Choroid plexus epithelial cell (primary cell): ENCODE measurements at places on chromosomes 16 and 17.

GRCh38 chr17:39080421-39081078 is 70.9 kb downstream of the PLXDC1 start:
- peak; percentile 45 for DNase-seq

GRCh38 chr17:18951941-18952842 is at the start of gene SLC5A10:
Gene SLC5A10 (plus strand): TSS chr17:18952165. CDS start chr17:18952206, 41 bp downstream.
- no peak for DNase-seq

GRCh38 chr17:73278465-73279453 is 17.1 kb upstream of the CPSF4L start:
- no peak for DNase-seq

GRCh38 chr16:11780991-11781680 is 15.9 kb downstream of the ZC3H7A start:
- DNase-seq, result no peak

DNA sequence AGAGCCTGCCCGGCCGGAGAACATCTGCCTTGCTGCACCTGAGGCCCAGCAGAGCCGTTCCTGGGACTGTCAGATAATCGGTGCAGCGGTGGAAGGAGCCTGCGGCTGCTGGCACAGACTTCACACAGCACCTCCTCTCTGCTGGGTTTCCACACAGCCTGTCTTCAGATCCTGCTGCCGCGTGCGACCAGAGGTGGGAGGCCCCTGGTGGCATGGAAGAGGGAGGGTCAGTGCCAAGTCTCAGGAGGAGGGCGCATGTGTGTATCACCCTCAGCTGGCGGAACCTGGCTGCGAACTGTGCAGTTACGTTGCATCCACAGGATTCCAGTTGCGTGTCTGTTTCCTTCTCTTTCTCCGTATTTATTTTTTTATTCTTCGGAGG is 3.3 kb downstream of the CDK5R1 start:
- no peak for DNase-seq

DNA sequence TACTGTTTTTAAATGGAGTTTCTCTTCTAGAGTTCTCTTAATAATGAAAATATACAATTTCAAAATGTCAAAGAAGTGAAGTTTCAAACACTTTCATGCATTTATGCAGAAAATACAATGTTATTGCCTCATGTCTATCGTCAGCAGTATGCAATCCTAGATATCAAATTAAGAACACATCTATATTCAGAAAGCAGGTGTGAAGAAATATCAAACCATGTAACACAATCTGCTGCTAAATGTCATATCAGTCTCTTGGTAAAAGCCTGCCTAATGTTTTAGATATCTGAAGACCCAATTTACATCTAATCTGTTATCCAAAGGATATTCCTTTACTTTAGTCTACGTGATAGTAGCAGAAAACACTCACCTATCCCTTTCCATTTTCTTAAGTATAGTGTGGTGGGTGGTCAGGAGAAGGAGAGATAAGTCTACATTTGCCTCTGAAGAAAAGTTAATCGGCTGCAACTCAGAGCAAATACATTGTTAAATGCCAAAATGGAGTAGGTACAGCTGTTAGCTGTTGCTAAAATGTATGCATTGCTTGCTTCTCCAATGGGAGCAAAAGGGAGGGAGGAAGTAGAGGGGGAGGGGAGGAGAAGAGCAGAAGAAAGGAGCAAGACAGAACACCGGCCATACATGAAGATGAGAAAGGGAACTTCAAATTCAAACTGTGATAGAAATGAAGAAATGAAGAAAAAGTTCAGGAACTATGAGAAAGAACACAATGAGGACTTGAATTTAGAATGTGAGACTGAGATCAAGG is 64.9 kb downstream of the ITFG1 start:
- DNase-seq, result no peak

- DNase-seq, result no peak
Measured at GRCh38 chr17:72970797-72971196, 121.7 kb downstream of the SLC39A11 start.

- DNase-seq, result peak; percentile 50
Measured at GRCh38 chr16:55500530-55501011, 8.3 kb upstream of the LPCAT2 start.

DNA sequence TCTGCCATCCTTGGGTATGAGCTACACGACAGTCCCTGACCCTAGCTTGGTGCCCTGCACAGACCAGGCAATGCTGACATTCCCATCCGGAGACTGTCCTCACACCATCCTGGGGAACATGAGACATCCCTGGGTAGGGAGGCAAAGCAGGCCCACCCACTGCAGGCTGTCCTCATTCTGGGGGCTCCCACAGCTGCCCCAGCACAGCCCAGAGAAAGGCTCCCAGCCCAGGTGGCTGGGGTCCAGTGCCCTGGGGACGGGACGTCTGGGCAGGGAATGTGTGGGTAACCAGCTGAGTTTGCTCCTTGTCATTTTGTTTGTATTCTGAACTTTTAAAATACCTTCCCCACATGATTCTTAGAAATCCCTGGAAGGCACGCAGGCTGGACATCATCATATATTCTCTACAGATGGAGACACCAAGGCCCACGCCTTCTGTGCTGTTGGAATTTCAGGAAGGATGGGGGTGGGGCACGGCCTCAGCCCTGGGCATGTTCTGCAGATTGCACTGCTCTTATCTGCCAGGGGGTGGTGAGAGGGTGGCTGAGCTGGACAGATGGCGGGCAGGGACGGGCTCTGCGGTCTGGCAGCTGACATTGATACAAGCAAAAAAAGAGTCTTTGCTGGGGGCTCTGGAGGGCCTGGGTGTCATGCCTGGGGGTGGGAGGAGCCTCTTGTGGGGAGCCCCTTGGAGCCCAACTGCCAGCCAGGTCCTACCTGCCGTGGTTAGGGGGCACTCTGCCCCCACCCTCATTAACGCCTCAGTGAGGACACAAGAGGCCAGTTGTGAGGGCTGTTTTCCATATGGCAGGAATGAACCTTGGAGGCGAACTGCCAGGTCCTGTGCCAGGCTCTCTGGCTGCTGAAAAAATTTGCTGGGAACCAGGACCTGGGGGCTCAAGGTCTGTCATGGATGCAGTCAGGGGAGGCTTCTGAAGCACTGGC is 28.4 kb downstream of the LRRC75A start:
- DNase-seq, result no peak
